ENCODE measurements at places on chromosomes 11 and 22. TPM values are rescaled to one million over a fixed set of nuclear protein-coding genes. Genes with fewer than 3 reads are reported as not detected.

GRCh38 chr11:5691964-5692361, 2.4 kb downstream of the TRIM22 start:
- no peak for DNase-seq

The FJX1 gene
- 14.9 TPM for total RNA-seq

DNA sequence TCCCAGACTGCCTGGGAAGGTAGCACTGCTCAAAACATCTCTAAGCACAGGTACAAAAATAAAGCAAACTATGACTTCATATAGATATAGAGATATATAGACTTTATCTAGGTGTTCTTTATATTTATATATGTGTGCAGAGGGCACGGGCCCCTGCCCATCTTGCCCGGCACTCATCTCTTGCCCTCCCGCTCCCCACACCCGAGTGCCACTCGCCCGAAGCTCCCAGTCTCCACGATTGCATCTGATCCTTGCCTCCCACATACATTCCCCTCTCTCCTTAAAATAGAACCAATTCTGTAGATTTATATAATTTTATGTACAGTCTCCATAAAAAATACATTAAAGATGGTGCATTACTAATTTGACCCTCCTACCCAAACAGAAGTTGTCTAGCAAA, 55.5 kb downstream of the IGSF9B start:
- no peak for DNase-seq

- no peak for DNase-seq
Measured at GRCh38 chr11:105100206-105100605, 39.4 kb downstream of the CARD18 start.

DNA sequence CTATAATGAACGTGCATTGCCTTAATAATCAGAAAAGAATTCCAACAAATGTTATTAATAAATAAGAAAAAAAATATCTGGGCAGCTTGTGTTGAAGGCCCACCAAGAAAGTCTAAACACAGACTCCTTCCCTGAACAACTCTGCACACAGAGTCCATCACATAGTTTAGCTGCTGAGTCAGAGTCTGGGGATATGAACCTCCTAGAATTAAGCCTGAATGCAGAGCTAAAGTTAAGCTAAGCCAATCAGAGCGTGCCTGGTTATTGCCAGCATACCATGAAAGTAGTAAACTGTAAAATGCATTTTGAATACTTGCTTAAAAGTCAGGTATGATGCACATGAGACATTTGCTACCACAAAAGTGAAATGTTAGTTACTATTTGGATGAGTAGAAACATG, 25.6 kb upstream of the TENM4 start:
- DNase-seq = no peak

The CHST1 gene
- total RNA-seq = not detected

The GLYATL1 gene
- not detected for total RNA-seq

The CALCA gene
- not detected for total RNA-seq

DNA sequence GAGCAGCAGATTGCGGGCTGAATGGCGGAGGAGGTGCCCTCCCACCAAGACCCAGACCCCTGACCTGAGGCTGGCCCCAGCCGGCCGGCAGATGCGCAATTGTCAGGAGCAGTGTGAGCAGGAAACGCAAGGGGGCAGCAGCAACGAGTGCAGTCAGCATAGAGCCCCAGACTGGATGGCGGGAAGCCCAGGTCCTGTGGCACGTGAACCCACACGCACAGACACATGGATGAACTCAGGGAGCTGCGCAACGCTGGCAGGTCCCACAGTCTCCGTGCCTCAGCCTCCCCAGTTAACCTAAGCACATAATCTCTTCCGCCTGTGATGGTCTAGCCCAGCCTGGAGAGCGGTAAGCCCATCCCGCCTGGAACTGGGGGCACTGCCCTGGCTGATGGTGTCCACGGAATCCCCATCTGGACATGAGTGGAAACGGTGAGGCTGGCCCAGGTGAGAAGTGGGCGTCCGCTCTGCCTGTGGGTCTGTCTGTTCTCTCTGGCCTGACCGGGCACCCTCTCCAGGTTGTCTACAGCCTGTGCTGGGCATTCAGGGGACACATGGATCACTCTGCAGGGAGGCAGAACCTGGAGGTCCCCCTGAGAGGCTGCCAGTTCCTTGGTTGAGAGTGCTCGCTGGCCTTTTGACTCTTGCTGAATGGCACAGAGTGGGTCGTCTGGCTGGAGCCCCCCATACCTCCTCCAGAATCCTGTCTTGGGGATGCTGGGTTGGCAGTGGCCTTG, 626 bp upstream of the TBX10 start:
- peak; percentile 38 for DNase-seq

The OR5AN1 gene
- not detected for total RNA-seq

DNA sequence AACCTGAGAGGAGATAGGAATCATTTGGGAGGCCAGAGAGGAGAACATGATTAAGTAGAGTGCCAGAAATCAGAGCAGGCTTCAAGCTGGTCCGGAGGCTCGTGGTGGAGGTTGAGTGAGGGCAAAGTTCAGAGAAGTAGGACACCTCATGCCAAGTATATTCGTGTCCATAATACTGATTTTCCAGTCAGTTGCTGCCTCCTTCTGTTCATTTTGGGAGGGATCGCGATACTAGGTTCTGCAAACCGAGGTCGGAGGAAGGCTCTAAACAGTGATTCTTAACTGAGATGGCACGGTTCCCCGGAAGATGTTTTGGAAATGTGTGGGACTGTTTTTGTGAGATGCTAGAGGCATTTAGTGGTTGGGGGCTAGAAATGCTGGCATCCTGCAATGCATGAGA, 13.6 kb upstream of the CD3E start:
- no peak for DNase-seq

DNA sequence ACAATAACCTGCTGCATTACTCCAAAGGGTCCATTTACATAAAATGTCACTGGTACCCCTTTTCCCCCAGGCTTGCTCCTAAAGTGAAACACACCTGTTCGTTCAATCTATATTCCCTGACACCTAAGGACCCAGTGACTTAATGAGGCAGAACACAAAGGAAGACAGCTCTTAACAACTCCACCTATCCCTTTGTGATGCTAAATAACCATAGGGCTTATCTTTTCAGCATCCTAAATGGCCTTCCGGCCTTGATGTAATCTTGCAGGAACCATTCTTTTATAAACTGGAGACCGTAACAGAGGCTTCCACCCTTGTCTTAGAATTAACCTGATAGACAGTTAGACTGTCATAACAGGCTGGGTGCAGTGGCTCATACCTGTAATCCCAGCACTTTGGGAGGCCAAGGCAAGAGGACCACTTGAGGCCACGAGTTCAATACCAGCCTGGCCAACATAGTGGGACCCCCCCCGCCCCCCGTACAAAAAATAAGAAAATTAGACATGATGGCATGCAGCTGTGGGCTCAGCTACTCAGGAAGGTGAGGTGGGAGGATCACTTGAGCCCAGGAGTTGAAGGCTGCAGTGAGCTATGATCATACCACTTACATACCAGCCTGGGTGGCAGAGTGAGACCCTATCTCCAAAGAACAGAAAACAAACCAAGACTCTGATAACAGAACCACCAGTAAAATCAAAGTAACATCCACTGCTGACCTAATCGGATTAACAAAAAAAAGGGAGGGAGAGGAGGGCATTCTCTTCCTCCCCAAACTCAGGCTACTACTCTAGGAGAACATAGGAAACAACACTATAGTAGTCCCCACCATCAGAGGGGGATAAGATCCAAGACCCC, 5.1 kb downstream of the CHEK2 start:
- DNase-seq = no peak

DNA sequence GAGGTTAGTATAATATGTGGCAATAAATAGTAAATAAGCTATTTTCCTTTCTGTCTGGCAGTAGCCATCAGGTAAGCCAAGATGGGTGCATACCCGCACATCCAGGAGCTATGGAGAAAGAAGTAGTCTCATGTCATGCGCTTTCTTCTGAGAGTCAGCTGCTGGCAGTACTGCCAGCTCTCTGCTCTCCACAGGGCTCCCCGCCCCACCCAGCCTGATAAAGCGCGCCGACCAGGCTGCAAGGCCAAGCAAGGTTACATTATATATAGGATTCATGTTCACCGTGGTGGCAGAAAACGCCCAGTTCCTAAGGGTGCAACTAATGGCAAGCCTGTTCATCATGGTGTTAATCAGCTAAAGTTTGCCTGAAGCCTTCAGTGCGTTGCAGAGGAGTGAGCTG, 126.2 kb downstream of the ATG16L2 start:
- no peak for DNase-seq

GRCh38 chr11:10696468-10697322, 3.1 kb upstream of the IRAG1 start:
- no peak for DNase-seq

- DNase-seq = no peak
Measured at GRCh38 chr11:3944198-3944597, 88.7 kb downstream of the STIM1 start.

- DNase-seq = no peak
Measured at GRCh38 chr22:31436132-31436531, 36.7 kb downstream of the DRG1 start.

Measured in SJCRH30 (cell line).